WERI-Rb-1 (cell line): ENCODE measurements at places on chromosomes 2 and 18.

DNA sequence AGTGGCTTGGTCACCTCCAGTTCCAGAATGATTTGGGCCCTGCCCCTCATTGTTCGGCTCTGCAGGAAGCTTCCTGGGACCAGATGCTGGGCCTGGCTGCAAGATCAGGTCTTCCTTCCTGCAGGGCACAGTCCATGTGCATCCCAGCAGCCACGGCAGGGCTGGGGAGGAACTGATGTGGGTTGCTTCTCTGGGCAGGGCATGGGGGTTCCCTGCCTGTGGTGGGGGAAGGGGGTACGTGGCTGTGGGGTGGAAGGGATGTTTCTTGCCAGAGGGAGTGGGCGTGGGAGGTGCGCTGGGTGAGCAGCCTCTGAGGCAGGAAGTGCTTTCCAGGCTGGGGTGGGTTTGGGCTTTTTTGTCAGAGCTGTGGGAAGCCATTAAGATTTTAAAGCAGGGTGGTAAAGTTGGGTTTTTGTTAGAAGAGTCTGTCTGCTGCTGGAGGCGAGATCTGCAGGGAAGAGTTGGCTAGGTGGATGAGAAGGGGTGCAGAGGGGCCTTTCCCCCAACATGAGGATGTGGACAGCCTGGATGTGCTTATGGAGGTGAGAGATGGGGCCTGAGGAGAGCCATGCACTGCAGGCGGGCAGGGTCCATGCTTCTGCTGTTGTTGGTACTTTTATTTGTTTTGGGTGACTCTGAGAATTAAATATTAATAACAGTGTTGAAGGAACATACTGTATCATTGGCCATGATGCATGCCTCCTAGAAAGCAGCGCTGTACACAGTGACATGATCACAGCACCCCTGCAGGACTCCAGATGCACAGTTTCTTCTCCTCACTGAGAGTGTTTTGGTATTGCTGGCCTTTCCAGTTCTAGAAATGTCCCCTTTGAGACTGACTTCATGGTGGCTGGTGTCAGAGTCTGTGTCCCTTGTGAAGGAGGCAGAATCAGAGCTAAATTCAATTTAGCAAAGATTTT lies 45.3 kb downstream of the DGKD start:
- no peak for DNase-seq

GRCh38 chr2:203463266-203463678 lies 71.8 kb downstream of the RAPH1 start:
- DNase-seq: no peak

DNA sequence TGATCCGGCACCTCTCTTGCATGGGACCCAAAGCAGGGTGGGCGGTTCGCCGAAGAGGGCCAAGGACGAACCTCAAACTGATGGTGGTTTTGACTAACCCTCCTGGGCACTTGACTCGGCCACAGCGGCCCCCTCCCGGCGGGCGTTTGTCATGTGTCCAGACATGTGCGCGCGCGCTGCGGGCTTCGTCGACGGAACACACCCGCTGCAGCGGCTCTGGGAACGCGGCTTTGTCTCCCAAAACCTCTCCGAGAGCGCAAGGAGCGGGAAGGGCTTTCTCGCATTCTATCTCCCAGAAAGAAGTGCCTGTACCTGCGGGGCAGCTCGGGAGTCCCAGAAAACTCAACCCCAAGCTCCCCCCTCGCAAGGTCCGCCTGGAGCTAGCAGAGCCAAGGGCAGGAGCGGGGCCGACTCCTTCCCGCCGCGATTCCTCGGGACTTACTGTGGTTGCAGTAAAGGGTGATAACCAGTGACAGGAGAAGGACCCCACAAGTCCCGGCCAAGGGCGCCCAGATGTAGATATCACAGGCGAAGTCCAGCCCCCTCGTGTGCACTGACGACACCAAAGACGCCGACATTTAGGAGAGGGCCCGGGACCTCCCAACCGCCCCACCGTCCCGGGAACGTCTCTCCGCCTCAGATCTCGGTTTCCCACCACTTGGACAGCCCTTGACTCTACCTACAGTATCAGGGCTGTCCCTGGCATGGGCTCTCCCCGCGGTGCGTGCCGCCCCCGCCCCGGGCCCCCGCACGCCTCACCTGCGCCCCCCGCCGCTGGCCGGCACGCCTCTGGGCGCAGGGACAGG lies 1.6 kb downstream of the CD8A start:
- no peak for DNase-seq

DNA sequence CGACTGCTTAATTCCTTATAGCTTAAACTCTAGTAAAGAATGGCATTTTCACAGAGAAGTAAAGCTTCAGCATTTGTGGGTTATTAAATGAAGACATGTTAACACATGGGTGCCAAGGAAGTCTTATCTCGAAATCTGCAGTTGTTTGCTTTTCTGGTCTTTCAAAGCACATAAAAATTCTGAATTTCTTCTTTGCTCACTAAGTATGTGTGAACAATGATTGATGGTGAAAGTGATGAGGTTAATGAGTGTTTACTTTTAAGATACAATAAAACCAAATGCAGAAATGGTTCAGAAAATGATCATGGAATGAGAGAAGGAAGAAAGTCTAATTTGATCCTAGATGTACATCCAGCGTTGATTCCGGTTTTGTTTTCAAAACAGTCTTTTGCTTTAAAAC lies 234.6 kb upstream of the RAB12 start:
- no peak for DNase-seq

DNA sequence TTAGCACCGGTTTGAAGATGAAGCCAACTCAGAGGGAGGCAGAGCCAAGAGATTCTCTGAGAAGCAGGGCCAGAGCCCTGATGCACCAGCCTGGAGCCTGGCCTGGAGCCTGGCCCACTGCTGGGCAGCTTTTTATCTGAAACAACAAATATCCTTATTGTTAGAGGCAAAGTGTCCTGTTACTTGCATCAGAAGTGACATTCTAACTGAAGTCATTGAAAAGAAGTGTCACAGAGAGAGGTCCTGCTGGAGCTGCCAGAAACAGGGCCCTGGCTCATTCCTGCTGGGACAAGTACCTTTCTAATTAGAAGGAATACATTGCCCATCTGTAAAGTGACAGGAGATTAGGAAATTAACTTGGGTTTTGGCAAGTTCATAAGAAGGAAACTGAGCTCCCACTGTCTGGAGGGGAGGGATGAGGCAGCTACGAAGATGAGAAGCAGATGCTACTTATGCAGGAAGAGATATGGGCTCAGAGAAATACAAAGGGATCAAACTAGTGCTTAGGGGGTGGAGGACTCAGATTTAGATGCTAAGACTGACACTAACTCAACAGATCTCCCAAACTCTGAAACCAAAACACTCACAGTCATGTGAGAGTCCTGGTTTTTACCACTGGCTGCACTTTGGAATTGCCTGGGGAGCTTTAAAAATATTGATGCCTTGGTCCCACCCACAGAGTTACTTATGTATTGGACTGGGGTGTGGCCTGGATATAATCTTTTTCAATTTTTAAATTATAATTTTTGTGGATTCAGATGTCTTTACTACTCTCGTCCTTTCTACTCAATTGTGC lies 11.0 kb upstream of the HK2 start:
- DNase-seq: peak; percentile 75

- no peak for DNase-seq
Observed at GRCh38 chr18:43887491-43887890, 610.2 kb upstream of the SYT4 start.

DNA sequence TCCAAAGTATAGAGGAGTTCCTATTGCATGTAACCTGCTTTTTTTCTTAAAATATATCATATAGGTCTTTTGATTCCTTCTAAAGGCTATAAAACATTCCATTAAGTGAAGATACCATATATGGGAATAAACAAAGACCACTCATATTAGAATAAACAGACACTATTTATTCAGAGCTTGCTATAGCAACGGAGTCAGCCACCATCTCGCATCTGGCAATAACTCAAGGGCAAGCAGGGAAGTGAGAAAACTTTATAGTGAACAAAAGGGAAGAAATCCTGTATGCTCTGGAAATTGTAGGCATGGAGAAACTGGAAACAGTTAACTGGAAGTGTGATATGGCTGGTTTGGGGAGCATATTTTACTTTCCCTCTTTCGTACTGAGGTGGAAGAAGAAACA lies 301.9 kb downstream of the PTH2R start:
- no peak for DNase-seq

DNA sequence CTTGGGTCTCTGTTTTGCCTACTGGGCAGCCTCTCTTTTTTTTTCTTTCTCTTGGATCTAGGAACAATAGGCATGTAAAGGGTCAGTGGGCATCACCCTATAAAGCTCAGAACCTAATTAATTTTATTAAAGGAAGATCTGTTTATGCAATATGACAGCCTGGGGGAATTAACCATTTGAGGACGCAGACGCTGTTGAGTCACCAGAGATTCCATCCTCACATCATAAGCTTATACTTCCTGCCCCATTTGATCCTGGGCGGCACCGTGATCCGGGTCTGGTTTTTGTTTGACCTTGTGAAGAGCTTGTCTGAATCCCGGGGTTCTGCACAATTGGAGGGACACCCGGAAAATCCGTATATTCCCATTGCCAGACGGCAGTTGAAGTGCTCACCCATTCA lies 16.8 kb upstream of the BCL11A start:
- DNase-seq: peak; percentile 58

DNA sequence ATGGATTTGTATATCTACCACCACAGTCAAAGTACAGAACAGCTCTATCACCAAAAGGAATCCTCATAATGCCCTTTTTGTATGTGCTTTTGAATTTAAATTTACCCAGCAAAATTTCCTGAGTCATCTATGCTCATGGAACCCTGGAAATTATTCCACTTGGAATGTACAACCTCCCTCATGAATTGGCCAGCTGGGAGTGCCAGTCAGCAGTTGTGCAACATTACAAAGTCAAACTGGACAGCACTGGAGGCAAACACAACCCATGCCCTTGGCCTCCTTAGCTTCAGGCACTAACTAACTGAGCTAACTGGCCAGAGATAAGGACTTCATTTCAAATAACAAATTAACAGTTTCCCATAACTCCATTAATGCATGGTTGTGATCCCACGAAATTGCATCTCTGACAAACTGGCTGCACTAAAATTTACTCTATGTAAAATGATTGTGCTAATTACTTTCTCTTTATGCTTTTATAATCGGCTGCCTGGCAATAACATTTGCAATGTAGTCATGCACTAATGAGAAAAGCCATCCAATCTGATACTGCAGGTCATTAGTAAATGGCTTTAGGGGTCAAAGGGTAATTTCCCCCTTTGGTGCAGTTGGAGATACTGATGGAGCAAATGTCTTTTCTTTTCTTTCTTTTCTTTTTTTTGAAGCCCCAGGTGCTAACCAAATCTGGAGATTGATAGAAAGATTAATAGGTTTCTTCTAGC lies 270.5 kb downstream of the ACTR3 start:
- no peak for DNase-seq
